ENCODE measurements at places on chromosomes 1 and 21. TPM values are rescaled to one million over a fixed set of nuclear protein-coding genes. Genes with fewer than 3 reads are reported as not detected.
A peak's percentile ranks its signal among the peaks of the same experiment; 100 is the strongest.

GRCh38 chr1:226687426-226687825 lies 51.7 kb downstream of the ITPKB start:
- no peak for DNase-seq

- peak; percentile 43 for DNase-seq
These were observed 35.5 kb downstream of the RHOU start for GRCh38 chr1:228770779-228771223.

DNA sequence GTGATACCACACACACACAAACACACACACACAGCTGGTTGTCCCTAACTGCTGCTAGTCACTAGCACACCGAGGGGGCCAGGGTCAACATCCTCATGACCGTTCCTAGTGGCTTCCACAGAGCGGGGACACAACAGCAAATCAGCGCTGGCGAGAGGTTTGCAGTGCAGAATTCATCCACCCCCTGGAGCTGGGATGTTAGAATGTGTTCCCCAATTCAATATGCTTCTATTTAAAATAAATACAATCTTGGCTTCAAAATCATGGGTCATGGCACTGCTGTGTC lies 16.2 kb upstream of the C2CD2 start:
- DNase-seq: no peak

The SPRR2F gene
- not detected for polyA plus RNA-seq

The SIM2 gene
- 0.34 TPM for polyA plus RNA-seq

The PEAR1 gene
- polyA plus RNA-seq: 2.2 TPM

Measured in brain (organoid and tissue), 16 donors.